Myocyte (in vitro differentiated cells): ENCODE measurements at places on chromosomes 5 and 9.

- DNase-seq = no peak
Observed at GRCh38 chr5:174086751-174087150, 41.2 kb downstream of the NSG2 start.

DNA sequence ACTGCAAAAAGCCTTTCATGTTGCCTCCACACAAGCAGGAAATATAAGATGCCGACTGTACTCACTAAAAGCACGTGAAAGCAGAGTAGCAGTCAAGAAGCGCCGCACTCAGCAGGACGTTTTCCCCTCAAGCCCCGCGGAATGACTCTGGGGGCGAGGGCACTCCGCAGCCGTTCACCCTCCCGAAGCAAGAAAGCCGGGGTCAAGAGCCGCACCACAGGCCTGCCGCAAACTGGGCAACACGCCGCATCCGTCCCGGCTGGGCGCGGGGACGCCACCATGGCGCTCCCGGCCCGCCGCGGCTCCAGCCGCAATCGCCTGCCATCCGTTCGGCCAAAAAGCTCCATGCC lies 364 bp downstream of the RPS6 start:
- no peak for DNase-seq

DNA sequence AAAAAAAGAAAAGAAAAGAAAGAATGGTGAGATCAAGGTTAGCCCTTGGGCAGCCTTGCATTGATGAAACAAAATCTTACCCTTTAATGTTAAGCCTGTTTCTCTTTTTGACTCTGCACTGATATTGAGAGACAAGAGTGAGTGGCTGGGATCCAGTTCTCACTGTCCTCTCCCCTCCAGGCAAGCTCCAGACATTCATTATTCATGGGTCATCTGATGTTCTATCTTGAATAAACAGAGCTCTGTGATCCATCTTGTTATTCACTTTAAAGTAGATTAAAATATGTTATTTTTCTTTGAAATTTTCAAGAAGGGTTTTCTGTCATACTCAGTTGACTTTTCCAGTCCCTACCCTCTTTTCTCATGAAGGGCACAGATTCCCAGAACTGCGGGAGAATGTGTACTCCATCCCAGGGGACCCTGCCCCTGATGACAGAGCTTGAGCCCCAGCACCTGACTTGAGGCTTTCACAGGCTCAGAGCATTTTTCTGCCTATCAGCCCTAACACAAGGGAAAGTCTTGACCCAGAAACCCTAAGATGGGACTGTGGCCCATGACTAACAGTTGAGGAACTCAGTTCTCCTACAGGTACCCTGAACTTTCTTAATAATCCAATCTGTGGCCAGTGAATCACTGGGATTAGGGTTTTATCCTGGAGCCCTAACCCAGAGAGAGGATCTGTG lies 24.1 kb downstream of the ACTL7B start:
- no peak for DNase-seq

GRCh38 chr5:154595662-154596061 lies 117.6 kb upstream of the HAND1 start:
- no peak for DNase-seq
